ENCODE measurements at places on chromosomes 7 and 10. TPM values are rescaled to one million over a fixed set of nuclear protein-coding genes. Genes with fewer than 3 reads are reported as not detected.

DNA sequence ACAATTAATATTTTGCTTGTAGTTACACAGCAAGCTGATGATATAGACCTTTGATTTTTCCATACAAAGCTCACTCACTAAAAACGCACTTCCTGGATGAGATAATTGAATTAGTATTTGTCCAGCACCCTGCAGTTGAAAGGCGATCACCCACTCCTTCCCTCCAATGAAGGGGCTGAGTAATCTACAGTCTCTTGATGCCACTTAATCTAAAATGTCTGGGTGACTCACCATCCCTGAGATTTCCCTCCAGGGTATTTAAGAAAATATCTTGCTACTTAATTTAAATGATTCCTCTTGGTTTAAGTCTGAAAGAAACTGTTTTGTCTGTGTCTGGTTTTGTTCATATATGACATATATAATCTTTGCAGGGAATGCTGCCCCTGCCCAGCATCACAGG, 515.3 kb downstream of the GRID1 start:
- H3K4me1 ChIP-seq, result no peaks in the 10 kb centered on the region
- no peak overlapping the region for H3K27ac ChIP-seq
- H3K36me3 ChIP-seq, result no peaks in the 10 kb centered on the region
- no peak for DNase-seq
- no peak overlapping the region for H3K4me3 ChIP-seq

DNA sequence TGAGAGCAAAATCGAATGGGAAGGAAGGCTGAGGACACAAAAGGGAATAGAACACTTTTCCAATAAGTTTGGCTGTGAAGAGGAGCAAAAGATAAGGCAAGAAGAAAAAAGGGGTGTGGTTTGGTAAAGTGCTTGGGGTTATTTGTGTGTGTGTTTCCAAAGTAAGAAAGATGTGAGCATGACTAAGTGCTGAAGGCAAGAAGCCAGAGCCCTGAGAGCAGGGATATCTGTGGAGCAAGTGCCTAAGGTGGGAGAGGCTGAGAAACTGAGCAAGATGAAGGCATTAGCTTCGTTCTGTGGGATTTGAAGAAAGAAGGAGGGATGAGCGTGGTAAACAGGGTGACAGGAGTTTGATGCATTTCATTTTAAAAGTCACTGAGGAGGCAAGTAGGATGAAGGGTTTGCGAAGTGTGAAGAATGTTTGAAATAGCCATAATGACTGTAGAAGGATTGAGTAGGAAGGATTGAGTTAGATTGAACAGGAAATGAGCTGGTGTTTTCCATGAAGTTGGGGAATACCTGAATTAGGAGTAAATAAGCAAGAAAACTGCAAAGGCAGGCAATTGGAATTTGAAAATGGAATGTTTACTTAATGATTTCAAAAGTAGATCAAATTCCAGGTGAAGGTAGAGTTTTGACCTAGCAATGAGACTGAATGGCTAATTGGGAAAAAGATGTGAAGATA, 19.9 kb upstream of the SP4 start:
- no peak overlapping the region for H3K27ac ChIP-seq
- no peaks in the 10 kb centered on the region for H3K36me3 ChIP-seq
- H3K4me1 ChIP-seq, result peaks cover 3% of the 10 kb centered on the region

Gene CALCR
- not detected for polyA plus RNA-seq

- no peak for DNase-seq
- no peak overlapping the region for H3K27ac ChIP-seq
- H3K36me3 ChIP-seq, result no peaks in the 10 kb centered on the region
- no peaks in the 10 kb centered on the region for H3K27me3 ChIP-seq
- no peak overlapping the region for H3K4me3 ChIP-seq
- 0 out of 2 replicates have a peak, but pooled peaks cover 3% of the 10 kb centered on the region for H3K4me1 ChIP-seq
These were observed 5.6 kb upstream of the MUC3A start for GRCh38 chr7:100943693-100944092.
